ENCODE measurements at places on chromosomes 7 and 10.

DNA sequence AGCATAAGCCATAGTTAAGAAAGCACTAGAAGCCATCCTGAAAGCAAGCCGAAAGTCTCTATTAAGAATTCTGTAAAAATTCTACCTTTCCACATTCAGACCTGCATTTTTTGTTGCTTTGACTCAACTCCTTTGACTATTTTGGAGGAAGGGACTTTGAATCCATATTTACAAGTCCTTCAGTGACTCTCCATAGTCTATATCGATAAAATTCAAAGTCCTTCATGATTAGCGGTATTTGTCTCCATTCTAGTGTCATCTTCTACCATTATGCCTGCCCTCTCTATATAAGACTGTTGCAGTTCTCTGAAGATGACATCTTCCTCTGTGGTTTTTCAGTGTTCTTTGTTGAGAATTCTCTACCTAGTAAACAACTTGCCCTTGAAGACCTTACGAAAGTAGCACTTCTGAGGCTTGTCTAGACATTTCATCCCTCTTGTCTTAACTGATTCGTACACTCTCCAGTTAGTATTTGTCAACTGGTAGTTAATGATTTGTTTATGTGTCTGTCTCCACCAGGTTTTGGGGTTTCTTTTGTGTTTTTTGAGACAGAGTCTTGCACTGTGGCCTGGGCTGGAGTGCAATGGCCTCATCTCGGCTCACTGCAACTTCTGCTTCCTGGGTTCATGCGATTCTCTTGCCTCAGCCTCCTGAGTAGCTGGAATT lies 1.7 kb downstream of the CCSER2 start:
- peak; percentile 89 for DNase-seq

GRCh38 chr7:129750091-129750490 lies 138.6 kb downstream of the NRF1 start:
- no peak for DNase-seq

DNA sequence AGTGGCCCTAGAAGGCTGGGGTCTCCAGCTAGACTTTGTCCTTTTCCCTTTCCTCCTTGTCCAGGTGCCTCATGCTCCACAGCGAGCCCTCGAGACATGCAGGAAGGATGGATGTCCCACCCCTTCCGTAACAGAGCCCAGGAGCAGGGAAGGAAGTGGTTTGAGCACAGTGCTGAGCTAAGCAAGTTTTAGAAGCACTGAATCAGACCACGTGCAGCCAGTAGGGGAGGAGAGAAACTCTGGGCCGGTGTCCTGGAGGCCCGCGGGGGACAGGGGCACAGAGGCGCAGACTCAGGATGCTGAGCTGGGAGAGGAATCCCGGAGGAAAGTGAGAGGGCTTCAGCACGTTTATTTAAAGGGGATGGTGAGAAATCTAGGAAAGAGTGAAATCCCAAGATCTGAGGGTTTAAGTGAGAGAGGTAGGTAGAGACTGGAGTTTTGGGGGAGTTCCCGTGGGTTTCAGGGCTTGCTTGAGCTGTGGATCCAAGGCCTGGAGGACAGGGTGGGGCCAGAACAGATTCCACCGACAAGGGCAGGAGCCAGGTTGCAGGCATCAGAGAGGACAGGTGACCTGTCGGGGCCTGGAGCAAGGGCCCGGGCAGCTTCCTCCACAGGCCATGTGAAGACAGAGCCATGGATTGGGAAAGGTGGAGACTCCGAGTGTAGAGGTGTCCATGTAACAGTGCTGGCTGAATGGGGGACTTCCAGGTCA lies 4.4 kb upstream of the IRF5 start:
- no peak for DNase-seq

- DNase-seq, result no peak
These were observed 193.5 kb upstream of the NEBL start for GRCh38 chr10:21090609-21091082.

DNA sequence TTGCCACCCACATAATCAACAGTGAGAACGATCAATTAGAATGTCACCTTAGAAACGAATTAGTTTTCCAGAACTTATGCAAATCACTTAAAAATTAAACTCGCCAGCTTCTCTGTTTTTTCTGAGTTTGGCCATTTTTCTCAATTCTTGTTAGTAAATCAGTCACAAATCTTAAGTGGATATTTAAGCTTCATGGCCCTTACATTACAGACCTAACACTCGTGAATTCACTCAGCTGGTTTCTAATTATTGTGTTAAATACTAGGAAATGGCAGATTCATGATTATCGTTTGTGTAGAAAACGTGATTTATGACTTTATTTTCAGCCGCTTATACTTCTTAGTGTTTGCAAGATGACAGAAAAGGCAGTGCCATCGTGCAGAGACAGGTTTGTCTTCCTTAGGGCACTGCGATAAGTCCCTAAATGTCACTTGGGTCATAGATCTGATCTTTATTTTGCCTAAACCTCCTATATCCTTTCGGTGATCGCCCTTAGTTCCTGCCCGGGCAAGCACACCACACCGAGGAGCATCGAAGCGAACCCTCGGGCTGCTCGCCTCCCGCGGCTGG lies 587 bp upstream of the CELF2 start:
- DNase-seq, result no peak

- DNase-seq, result no peak
These were observed 6.3 kb downstream of the GHRHR start for GRCh38 chr7:30970074-30970473.

- DNase-seq, result no peak
These were observed 46.5 kb downstream of the DLD start for GRCh38 chr7:107937531-107937930.

DNA sequence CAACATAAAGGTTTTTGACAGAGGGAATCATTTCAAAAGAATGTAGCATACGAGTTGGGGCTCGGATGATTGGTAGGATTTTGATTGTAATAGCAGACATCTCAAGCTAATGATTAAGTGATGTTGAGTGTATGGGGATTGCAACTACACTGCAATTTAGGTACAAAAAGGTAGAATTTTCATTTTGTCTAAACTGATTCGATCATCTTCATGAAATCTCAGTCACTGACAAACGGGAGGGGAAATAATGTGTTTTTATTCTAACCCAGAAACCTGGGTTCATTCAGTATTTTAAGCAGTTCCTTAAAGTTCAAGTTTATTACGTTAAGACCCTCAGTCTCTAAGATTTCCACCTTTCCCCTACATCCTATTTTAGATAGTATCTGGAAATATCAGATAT lies 3.9 kb upstream of the PHYHIPL start:
- DNase-seq, result no peak

- DNase-seq, result no peak
These were observed 23.3 kb downstream of the PLCE1 start for GRCh38 chr10:94016727-94017714.
